Stimulated activated CD8-positive, alpha-beta memory T cell treated with anti-CD3 and anti-CD28 coated beads, Interleukin-4, amount 100 ng/mL, for 1 hour (primary cell): ENCODE measurements at places on chromosomes 3 and 15.

DNA sequence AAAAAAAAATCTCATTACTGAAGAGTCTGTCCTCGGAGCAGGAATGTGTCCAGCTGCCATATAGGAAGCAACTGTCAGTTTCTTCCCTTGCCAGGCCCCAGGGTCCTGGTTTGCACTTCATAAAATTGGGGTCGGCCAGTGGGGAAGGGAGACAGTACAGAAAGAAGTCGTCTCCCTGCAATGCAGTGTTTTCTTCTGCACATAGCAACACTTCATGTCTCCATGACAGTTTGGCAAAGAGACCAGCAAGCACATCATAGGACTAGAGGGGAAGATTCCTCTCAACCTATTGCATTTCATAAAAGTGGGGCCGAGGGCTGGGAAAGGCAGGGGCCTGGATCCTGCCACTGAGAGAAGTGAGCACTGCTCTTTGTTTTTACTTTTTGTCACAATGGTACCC lies 138.2 kb upstream of the HACD2 start:
- DNase-seq = no peak

GRCh38 chr3:112598731-112599130 lies 36.9 kb downstream of the SLC35A5 start:
- no peak for DNase-seq

DNA sequence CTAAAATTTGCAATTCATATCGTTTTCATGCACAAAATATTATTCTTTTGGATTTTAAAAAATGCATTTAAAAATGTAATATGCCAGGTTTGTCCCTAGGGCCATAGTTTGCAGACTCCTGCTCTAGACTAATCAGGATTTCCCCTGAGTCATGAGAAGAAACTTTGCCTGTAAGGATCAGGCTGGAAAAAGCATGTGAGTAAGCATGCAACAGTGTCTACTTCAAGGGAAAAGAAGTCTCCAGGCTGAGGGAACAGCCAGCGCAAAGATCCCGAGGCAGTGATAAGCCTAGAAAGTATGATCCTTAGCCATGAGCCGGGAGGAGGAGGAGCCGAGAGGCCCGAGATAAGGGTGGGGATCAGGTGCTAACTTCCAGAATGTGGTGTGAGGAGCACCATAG lies 382.8 kb upstream of the CFAP20DC start:
- no peak for DNase-seq

DNA sequence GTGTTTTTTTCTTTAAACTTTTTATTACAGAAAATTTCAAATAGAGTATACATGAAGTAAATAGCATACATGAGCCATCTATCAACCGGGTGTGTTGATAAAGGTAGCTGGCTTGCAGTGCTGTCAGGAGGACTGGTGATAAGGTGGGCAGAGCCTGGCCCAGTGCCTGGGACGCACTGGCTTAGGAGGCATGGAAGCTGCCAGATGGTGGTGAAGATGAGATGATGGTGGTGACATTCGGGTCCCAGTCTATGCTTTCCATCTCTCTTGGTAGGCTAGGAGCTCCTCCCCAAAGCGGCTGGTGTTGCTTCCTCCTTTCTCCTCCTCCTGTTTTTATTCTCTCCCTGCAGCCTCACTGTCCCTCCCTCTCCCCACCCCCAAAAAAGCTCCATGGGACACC lies 101.7 kb downstream of the ADCY5 start:
- no peak for DNase-seq

GRCh38 chr15:101169495-101170071 lies 82.3 kb downstream of the CHSY1 start:
- DNase-seq = no peak

DNA sequence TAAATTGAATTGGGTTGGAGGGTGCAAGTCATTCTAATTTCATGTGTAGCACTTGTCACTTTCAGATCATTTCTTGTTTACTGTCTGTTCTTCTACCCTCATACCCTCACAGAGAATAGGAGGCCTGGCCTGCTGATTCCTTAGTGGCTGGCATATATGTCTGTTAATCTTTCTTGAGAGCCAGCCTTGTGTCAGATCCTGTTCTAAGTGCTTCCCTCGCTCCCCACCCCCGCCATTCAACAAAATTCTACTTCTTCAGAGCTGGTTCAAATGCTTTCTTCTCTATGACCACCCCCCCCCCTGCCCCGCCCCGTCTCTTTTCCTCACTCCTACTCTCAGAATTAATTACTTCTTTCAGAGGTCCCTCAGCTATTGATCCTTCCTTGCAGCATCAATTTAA lies 1.5 kb upstream of the U2SURP start:
- no peak for DNase-seq

GRCh38 chr3:182717216-182717615 lies 76.1 kb upstream of the ATP11B start:
- no peak for DNase-seq

- no peak for DNase-seq
Measured at GRCh38 chr15:100241572-100242482, 99.9 kb downstream of the ADAMTS17 start.
